ENCODE measurements at places on chromosomes 5 and 9.

GRCh38 chr5:176466245-176466871, 18.2 kb downstream of the FAF2 start:
- peak; percentile 84 for DNase-seq

DNA sequence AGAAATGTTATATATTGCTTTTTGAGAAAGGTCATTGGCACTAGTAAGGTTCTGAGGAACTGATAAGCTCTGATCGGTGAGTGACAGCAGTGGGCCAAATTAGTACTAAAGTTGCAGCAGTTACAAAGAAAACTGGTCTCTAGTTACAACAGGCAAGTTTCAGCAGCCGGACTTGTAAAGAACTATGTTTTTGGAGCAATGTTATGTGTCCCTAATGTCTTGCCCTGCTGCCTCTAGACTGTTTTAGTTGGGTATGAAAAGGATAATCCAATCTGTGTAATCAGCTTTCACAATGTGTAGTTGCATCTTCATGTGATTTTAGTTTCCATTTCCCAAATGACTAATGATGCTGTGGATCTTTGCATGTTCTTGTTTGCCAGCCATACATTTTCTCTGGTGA, 113.5 kb downstream of the CAMK4 start:
- DNase-seq = no peak

DNA sequence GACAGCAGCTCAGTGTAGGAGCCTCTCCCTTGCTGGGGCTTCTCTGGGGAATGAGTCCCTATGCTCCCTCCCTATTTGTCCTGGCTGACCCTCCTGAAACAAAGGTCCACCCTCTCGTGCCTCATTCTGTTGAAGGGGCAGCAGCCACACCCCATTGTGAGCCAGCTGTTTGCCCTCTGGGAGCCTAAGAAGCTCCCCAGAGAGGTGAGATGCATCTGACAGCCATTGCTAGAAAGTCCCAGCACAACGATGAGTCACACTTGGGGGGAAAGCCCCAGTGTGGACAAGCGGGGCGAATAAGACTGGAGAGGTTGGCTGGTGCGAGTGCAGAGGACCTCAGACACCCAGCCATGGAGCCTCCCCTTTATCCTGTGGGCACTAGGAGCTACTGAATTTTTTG, 101.4 kb downstream of the PPARGC1B start:
- peak; percentile 74 for DNase-seq

DNA sequence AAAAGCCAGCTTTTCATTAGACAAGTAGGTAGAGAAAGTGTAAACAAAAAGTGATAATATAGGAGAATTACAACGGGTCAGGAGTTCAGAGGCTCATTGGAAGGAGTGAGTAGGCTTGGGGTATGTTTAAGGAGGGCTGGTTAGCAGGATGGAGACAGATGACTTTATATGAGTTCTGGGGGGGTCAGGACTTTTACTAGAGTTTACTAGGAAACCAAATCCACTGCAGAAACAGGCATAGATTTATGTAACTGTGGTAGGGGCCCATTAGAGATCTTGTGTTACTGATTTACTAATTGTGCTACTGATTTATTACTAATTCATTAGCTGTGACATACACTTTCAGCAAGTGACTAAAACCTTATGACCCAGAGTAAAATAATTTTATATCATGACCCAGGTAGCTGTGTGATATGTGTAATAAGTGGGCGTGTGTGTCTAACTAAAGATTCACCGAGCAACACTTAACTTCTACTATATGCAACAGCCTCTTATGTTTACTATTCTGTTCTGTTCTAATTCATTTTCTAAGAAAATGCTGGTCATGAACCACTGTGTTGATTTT, 73.5 kb downstream of the IQGAP2 start:
- DNase-seq = no peak

DNA sequence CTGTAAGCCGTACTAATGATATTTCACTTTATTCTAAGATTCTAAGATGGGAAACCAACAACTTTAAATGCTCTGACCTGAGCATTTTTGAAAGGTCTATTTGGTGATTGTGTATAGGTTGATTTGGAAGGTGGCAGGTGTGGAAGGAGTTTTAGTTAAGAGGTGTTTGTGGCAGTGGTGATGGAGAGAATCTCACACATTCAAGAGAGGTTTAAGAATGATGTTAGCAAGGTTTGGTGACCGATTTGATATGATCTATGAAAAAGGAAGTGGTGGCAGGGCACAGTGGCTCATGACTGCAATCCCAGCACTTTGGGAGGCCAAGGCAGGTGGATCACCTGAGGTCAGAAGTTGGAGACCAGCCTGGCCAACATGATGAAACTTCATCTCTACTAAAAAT, 319.2 kb upstream of the CD180 start:
- no peak for DNase-seq

GRCh38 chr9:124372038-124372437, 43.2 kb downstream of the PSMB7 start:
- DNase-seq = no peak

DNA sequence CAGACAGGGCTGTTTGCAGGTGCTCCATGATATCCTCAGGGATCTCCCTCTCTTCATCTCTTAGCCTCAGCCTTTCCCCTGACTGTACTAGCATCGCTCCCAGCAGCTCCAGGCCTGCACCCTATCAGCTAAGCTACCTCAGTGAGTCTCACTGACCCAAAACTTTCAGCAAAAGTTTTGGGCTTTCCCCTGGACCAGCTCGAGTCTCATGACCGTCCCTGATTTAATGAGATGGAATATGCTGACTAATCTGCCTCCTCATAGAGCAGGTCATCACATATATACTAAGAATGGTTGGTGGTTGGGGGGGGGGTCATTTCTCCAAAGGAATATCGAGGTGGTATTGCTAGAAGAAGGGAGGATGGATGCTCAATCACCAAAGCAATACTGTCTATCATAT, 151.5 kb downstream of the NR3C1 start:
- no peak for DNase-seq

DNA sequence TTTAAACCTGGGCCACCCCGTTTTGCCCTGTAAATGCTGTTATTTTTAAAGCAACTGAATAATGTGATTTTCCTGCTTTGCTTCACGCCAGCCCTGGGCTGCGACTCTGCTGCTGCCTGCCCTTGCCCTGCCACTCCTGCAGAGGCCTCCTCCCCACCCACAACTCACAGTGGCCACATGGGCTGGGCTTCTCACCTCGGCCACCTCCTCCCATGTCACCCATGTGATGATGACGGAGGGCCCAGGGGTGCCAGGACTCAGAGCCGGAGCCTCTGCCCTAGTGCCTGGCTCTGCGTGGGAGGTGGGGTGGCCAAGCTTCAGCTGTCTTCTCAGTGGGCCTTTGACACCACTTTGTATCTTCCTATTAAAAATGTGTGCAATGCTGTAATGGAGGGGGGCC, 48.1 kb upstream of the NKD2 start:
- no peak for DNase-seq

DNA sequence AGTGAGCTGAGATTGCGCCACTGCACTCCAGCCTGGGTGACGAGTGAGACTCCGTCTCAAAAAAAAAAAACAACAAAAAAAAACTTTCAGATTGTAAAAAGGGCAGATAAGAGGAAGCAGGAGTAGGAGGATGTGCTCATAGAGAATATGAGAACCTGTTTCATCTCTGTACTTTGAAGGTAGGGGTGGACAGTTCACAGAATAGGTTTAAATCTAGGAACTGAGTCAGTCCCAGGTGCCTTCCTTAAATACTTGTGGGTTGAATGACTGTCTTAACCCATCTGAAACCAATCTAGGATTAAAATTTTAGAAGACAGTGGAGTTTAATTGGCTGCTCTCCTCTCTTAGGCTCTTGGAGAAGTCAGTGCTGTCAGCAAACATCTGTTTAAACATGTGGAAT, 12.4 kb downstream of the POLK start:
- no peak for DNase-seq

DNA sequence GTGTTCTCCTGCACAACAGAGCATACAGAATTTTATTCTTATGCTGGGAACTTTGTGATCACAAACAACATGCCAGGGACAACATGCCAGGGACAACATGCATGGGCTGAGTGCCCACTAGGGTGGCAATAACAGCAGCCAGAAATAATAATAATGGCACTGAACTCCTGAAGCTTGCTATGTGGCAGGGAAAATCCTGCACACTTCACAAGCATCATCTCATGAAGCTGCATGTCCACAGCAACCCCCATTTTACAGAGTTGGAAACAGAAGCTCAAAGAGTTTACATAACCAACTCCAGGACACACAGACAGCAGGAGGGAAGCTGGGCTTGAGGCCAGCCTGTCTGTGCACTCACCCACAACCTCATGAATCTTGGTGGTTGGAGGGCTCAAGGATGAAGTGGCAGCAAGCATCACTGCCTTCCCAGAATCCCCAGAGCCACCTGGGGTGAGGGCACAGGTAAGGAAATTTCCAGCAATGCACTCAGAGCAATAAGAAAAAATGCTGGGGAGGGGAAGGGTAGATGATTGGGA, 111.4 kb downstream of the GABBR2 start:
- no peak for DNase-seq

DNA sequence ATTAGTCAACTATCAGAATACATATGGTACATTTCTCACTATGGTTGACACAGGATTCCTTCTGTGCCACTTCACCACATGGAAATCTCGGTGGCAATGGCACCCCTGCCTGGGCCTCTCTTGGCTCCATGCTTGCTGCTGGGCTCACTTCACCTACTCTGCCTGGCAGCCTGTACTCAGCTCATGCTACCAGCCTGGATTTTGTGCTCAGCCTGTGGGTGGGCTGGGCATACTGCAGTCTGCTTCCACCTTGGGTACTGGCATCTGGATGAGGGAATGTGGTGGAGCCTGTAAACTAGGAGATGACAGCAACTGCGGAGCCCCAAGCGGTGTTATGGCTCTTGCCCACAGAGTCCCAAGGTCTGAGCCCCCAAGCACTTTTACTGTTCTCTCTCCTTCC, 604.1 kb downstream of the MTRR start:
- no peak for DNase-seq

- DNase-seq = no peak
These were observed 129.1 kb upstream of the MEF2C start for GRCh38 chr5:89011778-89012711.

GRCh38 chr5:107687937-107688336, 17.2 kb upstream of the EFNA5 start:
- DNase-seq = no peak

DNA sequence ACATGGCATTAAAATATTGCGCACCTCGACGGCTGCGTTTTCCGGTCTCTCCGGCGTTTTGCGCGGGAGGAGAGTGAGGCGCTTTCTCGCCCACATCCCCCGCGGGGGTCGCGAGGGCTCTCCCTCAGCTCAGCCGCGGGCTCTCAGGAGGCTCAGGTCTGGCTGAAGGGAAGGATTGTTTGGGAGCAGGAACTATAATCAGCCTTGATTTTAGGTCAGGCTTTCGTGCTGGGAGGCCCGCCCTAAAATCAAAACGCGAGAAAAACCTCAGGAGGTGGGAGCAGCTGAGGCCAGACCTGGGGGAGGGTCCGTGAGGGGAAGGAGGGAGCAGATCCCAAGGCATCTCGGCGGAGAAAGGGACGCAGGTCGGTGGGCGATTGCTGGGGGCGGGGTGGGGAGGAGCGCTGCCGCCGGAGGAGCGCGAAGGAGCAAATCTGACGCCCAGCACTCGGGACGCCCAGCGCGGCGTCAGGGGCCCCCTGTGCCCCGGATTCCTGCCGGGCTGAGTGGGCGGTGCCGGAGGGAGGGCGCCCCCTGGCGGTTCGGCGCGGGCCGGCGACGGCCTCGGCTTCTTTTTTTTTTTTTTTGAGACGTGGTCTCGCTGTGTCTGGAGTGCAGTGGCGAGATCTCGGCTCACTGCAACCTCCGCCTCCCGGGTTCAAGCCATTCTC, 18.7 kb upstream of the RNF130 start:
- DNase-seq = no peak

- no peak for DNase-seq
These were observed 149.8 kb downstream of the ICE1 start for GRCh38 chr5:5572010-5572865.

DNA sequence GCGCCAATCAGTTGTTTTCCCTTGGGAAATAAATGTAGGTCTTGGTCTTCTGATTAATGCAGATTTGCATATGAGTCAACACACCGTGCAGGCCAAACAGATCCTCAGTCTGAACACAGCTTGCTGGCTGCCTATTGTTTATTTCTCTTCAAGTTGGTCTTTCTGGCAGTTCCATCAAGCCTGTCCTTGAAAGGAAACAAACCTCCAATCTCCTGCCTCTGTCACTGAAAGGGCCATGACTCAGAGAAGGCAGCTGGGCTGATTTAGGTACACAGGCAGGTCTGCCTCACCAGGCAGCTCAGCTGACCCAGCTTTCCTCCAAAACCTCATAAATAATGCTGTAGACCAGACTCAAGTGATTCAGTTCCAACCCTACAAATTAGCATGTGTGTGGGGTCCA, 175.9 kb downstream of the MAN2A1 start:
- peak; percentile 85 for DNase-seq

- DNase-seq = peak; percentile 79
These were observed 128.3 kb upstream of the CCNH start for GRCh38 chr5:87541033-87541432.

DNA sequence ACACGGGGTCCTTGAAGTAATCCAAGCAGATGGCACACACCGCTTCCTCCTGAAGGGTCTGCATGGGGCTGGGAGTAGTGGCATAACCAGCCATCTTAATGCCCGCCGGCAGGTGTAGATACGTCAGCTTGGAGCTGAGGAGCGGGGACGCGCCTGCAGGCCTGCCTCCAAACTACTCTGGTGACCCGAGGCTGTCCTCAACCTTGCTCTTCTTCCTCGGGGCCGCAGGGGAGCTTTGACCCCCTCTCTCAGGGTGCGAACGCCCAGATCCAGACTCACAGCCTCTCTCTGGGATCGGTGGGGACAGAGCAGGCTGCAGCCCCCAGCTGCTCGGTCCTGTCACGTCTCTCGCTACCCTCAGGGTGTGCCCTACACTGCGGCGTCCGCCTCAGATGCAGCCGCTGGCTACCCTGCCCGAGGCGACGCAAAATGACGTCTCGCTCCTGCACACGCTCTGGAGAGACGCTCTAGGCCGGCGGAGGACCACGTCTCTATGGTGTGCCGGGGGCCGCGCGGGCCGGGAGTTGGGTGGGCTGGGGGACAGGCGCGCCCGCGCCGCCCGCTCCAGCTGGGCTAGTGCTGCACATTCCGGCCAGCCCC, at the start of gene TRIM52:
Gene TRIM52 (minus strand): TSS at position 424 of the 600 bp plus-strand sequence. CDS start 330 bp downstream, at position 94.
- peak; percentile 91 for DNase-seq

DNA sequence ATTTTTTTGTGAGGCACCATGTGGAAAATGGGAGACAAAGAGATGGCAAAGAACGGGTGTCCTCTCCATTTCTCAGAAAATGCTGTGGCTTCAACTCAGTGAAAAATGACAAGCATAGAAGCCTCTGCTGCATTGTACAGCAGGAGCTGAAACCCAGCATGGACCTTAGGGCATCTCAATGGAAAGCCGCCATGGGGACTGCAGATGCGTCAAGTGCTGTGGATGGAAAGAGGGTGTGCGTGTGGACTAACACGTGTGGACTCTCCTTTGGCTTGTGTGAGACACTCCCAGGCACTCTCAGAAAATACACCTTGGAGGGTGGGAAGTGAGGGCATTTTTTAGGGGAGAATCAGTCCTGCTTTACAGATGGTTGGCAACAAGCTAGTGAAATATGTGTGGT, 2.2 kb upstream of the GLRX start:
- no peak for DNase-seq

DNA sequence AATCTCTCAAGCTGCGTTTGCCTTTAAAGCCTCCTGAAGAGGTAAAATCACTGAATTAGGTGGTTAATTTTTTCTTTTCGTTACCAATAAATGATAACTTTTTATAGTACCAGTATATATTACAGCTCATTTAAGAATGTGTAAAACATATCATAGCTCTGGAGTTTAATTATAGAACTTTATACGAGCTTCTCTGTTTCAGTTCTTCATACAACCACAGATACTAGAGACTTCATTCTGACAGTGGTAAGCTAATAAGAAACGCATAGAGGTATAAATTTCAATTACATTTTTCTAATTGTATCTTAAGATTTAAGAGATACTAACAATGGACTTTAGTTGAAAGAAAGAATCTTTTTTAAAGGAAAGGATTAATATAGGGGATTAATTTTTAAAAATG, 73.9 kb downstream of the PBX3 start:
- no peak for DNase-seq
